Smooth muscle cell of trachea (primary cell): ENCODE measurements at places on chromosomes 12 and 14. TPM values are rescaled to one million over a fixed set of nuclear protein-coding genes. Genes with fewer than 3 reads are reported as not detected.

Gene RPL10L
- not detected in 2 replicates for total RNA-seq

Gene MMP17
- total RNA-seq: 11.2 and 26.1 TPM in 2 replicates

Gene TEX52
- not detected in 2 replicates for total RNA-seq

Gene FIGNL2
- 0.29 and 0.50 TPM in 2 replicates for total RNA-seq

Gene CKB
- 48.6 and 78.4 TPM in 2 replicates for total RNA-seq

Gene EP400
- total RNA-seq: 12.1 and 19.2 TPM in 2 replicates

Gene SIX1
- 14.5 and 15.9 TPM in 2 replicates for total RNA-seq

Gene LRRC43
- total RNA-seq: 1.0 and 3.3 TPM in 2 replicates
